ENCODE measurements at places on chromosomes 2 and 18.

DNA sequence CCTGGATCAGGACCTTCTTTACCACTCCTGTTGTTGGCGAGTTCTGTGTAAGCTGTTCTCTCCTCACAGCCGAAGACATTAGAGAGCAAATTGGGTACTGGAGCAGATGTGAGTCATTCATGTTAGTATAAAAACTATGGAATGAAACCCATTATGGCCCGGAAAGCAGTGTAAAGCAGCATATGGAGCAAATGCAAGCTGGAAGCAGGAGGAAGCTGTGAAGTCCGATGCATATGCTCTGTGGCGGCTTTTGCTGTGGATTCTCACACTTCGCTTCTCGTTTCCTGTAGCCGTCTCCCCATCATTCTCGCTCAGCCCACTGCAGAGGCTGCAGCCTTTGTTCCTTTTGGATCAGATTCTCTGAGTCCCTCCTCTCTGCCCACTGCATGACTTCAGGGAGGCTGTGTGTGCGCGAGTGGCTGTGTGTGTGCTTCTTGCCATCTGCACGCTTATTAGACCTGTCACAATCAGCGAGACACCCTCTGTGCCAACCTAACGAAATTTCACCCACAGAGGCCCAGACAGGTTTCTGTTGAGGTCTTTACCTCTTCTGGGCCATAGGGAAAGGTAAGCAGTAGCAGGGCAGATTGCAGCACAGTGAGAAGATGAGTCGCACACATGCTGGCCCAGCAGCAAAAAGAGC is 3.3 kb upstream of the GALNT14 start:
- no peak for DNase-seq

DNA sequence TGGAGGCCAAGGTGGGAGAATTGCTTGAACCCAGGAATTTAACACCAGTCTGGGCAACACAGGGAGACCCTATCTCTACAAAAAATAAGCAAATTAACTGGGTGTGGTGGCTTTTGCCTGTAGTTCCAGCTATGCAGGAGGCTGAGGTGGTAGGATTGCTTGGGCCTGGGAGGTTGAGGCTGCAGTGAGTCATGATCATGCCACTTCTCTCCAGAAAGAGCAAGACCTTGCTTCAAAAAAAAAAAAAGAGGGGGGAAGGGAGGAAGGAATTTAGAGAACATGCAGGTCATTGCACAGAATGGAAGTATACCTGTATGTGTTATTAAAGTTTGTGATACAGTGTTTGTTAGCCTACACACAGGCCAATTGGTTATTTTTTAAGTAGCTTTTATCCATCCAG is 25.8 kb downstream of the PKP4 start:
- DNase-seq: no peak

GRCh38 chr2:108377815-108378630 is at the start of gene SULT1C4:
TSS of gene SULT1C4 (plus strand) at chr2:108377954. CDS start at chr2:108378338, 384 bp downstream.
- DNase-seq: peak; percentile 17

- DNase-seq: no peak
These were observed 17.6 kb upstream of the TMEM247 start for GRCh38 chr2:46461709-46462171.

DNA sequence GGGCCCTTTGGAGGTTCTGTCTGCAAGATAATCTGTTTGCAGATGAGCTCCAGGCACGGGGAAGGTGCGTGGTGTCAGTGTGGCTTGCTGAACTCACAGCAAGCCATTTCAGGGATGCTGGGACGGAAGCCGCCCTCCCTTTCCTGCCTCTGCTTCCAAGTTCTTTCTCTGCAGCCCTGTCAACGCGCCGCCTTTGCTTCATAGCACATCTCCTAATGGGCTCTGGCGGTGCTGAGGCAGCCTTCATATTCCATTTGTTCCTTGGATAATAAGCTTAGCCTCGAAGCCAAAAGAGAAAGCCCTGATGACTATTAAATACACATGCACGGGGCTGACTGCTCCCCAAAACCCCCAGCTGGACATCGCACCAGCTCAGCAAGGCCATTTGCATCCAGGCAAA is 81.7 kb upstream of the TAF1B start:
- no peak for DNase-seq

Measured in fibroblast of pulmonary artery (primary cell).